Fibroblast of gingiva (primary cell): ENCODE measurements at places on chromosomes 16 and 17.
A peak's percentile ranks its signal among the peaks of the same experiment; 100 is the strongest.

DNA sequence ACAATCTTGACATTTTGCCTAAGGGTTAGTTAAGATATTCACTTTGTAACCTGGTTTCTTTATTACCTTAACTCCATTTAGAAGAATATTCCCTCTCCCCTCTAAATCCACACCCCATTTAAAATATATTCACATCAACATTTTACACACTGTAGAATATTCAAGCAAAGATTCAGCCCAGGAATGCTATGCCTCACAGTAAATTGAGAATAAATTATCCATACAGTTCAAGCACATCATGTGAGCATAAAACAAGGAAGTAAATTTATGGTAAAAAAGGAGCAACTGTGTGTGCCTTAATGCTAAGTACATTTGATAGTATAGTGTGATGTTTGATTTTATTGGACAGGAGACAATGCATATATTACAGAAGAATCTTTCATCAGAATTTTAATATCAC is 806.6 kb upstream of the KIF2B start:
- DNase-seq: no peak

DNA sequence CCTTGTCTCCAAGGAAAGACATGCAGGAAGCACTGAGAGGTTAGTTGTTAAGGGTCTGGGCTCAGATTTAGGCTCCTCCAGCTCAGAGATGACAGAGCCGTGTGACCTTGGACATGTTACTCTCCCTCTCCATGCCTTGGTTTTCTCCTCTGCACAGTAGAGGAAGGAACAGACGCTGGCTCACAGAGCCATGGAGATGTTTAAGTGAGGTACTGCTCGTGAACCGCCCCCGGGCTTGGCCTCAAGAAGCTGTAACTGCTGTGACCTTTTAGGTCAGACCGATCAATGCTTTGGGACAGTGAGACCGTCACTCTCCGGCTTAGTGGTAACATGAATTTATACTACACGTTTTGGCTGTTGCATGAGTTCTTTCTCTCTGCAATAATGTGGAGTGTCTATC is 197.4 kb downstream of the C16orf95 start:
- DNase-seq: no peak

GRCh38 chr17:62614142-62614541 is 13.3 kb upstream of the MRC2 start:
- DNase-seq: peak; percentile 97

GRCh38 chr16:81708266-81709015 is 70.7 kb upstream of the PLCG2 start:
- DNase-seq: no peak

GRCh38 chr17:18018411-18018921 is 20.5 kb downstream of the ATPAF2 start:
- DNase-seq: no peak

- DNase-seq: no peak
Observed at GRCh38 chr16:24980077-24980793, 34.9 kb downstream of the ARHGAP17 start.

DNA sequence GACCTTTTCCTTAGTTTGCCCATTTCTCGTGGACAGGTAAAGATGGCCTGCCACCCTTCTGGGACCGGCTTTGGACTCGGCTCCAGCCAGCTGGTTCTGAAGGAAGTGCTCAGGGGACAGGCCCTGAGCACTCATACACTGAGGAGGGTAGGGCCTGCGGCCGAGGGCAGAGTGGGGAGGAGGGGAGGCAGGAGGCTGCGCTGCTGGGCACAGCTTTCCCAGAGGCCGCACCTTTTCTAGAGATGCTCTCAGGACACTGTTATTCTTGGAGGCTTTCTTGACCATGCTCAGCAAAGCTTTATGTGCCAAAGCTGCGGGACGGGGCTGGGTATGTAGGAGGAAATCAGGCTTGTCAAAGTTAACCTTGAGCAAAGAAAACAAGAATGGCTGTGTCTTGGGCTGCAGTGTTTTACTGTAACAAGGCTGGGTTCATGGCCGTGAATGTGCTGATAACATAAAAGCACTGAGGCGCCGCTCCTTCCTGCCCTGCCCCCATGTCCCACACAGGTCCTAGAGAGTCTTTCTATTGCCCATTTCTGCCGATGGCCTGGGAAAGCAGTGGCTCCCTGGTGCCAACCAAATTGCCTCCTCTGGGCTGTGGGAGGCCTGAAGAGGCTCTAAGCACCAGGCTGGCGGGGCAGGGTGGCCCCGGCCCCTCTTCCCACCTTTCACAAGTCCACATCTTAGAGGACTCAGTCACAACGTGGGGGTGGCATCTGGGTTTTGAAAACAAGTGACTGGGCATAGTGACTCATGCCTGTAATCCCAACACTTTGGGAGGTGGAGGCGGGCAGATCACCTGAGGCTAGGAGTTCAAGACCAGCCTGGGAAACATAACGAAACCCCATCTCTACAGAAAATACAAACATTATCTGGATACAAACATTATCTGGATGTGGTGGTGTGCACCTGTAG is 22.3 kb upstream of the TIMP2 start:
- no peak for DNase-seq

DNA sequence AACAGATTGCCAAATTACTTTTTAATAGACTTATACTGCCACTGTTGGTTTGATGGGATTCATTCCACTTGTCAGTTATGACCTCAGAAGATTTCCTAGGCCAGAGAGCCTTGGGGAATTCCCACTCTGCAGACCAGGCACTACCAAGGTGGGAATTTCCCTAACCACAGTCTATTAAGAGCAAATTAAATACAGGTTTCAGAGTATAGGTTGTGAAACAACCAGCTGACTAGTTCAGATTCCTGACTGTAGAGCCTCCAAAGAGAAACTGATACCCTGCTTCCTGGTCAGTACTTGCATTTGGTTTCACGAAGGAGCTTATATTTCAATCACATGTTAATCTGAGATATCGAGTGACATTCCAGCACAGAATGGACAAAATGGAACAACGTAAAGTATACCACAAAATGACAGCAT is 186.5 kb downstream of the STX8 start:
- DNase-seq: peak; percentile 99

DNA sequence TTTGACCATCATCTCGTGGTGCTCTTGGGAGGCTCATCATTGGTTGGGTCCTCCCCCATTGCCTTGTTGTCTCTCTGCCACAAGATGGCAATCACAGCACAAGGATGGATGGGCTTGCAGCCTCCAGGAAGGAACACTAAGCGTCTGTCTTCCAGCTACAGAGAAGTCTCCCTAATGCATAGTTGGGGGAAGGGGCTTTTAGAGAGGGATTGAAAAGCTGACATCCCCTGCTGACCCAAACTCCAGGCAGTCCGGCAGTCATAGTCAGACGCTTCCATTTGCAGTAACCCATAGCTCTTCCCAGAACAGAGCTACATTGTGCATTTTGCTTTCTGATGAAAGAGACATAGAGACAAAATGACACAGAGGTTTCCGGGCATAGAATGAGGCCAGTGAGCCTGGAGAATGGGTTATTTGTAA is 111.4 kb downstream of the UTP18 start:
- DNase-seq: peak; percentile 16

DNA sequence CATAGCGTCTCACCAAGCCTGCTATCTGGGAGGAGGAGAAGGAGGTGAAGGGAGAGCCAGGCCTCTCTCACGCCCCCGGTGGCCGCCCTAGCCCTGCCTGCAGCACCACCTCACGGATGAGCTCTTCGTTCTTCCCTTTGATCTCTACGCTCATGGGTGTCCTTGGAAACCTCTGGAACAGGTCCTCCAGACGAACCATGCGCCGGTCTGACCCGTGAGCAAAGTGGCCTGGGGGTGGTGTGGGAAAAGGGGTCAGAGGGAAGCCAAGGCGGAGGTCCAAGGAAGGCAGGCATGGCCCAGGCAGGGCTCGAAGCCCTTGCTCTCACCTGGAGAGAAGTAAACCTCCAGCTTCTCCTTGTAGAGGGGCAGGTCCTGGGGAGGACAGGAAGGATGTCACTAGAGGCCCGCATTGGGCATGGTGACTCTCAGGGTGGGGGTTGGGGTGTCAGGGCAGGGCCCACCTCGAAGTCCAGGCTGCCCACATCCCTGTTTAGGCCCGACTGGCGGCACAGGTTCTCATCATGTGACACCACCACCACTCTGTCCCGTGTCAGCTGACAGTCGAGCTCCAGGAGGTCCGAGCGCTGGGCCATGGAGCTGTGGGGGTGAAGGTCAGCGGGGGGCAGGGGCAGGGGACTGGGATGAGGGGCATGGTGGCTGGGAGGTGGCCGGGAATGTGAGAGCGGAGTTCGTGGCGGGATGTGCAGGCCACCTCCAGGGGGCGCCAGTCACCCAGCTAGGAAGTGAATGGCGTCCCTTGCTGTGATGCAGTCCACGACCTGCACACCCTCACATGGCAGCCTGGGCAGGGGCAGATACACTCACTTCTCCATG is 923 bp downstream of the GDPD3 start:
- peak; percentile 45 for DNase-seq

- no peak for DNase-seq
Observed at GRCh38 chr16:56340416-56340815, 84.9 kb downstream of the AMFR start.

DNA sequence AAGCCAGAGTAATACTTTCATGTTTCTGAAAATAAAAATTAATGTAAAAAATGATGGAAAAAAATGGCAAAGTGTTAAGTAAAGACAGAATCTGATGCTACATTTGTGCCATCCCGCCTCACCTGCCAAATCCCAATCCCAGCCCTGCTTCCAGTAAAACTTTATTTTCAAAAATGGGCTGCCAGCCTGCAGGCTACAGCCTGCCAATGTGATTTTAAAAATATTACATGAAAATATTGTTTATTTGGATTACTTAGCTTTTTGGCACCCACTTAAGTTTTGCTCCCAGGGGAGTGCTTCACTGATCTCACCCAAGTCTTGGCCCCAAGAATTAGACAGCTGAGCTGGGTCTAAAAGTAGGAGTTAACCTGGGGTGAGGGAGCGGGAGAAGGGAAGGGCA is 112.8 kb downstream of the C16orf78 start:
- no peak for DNase-seq

- no peak for DNase-seq
Observed at GRCh38 chr16:1865902-1866690, 5.9 kb downstream of the MEIOB start.

DNA sequence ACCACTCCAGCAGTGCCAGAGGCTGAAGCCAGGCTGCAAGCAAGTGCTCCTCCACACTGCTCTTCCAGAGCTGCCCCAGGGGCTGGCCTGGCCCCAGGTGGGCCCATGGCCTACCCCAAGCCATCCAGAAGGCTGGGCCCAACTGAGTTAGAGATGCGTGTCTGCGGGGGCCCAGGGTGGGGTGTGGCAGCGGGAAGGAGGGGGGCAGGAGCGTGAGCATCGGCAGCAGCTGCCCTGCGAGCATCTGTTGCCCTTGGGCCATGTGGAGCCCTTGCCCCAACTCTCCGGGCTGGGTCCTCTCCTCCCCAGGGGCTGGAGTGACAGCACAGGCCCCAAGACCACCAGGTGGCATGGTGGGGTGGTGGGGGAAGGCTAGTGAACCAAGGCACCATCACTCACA is 7.3 kb upstream of the SREBF1 start:
- no peak for DNase-seq

- no peak for DNase-seq
Observed at GRCh38 chr17:34613064-34614019, 34.0 kb downstream of the TMEM132E start.

- no peak for DNase-seq
Observed at GRCh38 chr17:4934173-4934979, 2.3 kb downstream of the GP1BA start.

- no peak for DNase-seq
Observed at GRCh38 chr17:68349157-68349556, 57.9 kb downstream of the ARSG start.

DNA sequence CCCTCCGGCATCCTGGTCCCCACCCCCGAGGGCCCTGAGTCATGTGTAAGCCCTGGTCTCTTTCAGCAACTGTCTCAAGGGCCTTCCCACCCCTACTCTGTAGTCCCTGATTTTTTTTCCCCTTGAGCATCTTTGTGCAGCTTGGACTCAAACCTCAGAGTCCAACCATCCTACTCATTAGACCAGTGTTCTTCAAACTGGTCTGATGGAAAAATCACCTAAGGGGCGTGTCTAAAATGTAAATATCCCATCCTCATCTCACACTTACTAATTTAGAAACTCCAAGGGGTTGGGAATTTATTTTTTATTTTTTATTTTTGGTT is 624 bp downstream of the G6PC3 start:
- no peak for DNase-seq

DNA sequence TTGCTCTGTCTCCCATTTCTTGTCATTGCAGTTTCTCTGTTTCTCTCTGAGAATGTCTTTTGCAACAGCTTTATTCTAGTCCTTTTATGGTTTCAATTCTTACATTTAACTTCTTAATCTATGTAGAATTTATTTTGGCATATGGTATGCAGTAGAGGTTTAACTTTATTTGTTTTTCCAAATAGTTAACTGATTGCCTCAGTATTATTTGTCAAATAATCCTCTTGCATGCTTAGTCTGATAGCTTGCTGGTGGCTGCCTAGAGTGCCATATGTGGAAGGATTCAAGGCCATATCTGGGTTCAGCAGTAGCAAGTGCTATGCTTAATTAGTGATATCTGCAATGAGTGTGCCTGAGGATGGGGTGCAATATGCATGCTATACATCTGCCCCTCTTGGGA is 6.9 kb downstream of the SNTB2 start:
- peak; percentile 58 for DNase-seq

- peak; percentile 65 for DNase-seq
Observed at GRCh38 chr16:25126820-25127232, 15.3 kb downstream of the LCMT1 start.

DNA sequence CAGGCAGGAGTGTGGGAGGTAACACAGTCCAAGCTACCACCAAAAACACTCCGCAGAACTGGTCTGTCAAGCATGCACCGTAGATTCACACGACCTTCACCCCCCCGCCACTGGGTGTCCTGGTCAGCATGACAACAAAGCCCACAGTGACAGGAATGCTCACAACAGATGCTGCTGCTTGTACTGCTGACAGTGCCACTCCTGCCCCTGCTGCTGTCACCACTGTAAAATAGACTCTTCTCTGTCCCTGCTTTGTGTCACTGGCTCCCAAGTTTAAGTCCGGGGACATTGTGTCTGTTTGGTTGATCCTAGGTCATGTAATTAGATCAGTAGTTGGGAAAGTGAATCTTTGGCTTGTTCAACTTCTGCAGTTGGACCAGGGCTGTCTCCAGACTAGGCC is 7.0 kb upstream of the ODF4 start:
- DNase-seq: no peak

- no peak for DNase-seq
Observed at GRCh38 chr17:37657202-37657601, 14.0 kb upstream of the DDX52 start.

DNA sequence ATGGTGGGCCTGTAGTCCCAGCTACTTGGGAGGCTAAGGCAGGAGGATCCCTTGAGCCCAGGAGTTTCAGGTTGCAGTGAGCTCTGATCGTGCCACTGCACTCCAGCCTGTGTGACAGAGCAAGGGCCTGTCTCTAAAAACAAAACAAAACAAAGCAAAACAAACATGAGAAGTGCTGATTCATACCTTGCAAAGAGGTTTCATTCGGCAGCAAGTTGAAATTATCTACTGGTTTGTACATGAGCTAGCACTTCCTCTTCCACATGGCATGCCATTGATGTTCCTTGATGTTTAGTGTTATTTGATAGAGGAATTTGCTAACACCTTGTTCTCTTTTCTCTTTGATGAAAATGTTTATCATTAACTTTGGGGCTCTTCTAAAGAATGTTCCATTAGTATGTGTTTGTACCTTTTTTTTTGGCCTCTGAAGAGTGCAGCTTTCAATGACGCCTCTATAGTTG is 50.6 kb downstream of the SPECC1 start:
- DNase-seq: peak; percentile 63
